ENCODE measurements at places on chromosomes 6 and 20.
A peak's percentile ranks its signal among the peaks of the same experiment; 100 is the strongest.

DNA sequence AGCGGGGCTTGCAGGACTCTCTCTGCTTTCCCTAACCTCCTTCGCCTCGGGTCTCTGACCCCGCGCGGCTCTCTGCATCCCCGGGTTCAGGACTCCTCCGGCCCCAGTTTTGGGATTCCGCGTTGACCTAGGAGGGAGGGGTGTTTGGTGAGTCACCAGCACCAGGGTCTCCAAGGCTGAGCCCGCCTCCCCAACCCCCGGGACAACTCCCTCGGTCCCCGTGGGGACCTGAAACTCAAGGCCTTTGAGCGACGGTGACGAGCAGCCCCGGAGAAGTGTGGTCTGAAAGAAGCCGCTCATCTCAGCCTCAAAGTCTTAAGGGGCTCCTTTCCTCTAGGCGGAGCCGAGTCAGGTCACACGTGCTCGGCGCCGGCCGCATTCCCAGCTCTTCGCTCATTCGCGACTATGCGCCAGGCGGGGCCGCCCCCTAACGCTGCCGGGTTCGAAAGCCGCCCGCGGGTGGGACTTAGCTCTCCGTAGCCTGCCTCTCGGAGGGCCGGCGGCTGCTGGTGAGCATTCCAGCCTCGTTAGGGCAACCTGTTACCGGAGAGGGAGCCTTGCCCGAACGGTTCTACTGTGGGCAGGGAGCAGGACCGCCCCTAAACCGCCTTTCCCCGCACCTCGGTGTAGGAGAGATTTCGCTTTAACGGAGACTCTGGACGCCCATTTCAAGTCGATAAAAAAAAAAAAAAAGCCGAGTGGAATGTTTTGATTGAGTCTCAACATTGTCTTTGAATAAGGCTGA lies 3.0 kb upstream of the PRDM13 start:
- DNase-seq: peak; percentile 46

DNA sequence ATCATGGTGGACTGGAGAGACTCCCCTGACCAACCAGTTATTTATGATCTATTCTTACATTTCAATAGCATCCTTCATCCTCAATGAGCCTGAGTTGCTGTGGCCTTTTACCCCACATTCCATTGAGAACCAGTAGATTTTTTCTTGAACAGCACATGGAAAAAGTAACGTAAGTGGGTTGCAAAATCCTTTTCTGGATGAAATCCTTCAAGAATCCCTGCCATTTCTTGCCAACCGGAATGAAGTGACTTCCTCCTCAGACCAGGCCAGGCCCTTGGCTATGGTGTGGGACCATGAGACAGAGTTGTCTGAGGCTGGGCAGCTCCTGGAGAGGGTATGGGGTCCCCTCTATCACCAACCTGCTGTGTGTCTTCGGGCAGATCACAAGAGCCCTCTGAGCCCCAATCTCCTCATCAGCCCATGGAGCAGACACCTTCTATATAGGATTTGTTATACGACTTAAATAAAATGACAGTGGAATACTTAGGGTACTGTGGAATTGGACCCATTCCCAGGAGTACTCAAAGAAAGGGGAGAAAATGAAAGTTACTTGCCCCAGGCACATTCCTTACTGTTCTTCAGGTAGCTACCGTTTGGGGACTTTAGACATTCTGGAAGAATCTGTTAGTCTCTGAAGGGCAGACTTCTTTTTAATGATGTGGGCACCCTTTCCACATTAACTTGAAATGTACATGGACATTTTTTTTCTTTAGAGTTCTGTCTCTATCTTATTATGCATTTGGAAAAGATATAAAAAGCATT lies 10.9 kb downstream of the EYA2 start:
- no peak for DNase-seq

DNA sequence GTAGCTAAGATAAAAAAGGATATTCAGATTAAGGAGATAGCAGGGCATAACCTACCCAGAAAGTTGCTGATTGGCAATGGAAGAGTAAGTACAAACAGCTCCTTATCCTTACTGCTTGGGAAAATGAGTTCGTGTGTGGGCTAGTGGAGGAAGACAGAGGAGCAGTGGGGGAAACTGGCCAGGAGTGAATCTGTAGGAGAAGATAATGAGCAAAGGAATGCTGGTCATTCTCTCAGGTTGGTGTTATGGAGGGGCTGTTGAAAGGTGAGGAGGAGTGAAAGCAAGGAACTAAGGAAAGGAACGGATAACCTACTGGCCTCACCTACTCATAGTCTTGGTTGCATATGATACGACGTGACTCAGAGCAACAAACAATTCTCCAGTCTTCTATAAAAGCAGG lies 7.3 kb upstream of the GJB7 start:
- no peak for DNase-seq

GRCh38 chr6:63418741-63419140 lies 99.0 kb upstream of the LGSN start:
- DNase-seq: no peak

- no peak for DNase-seq
Measured at GRCh38 chr6:142381845-142382378, 80.1 kb downstream of the ADGRG6 start.

- no peak for DNase-seq
Measured at GRCh38 chr20:46946796-46947195, 52.2 kb downstream of the EYA2 start.

GRCh38 chr6:46072866-46073265 lies 56.9 kb upstream of the ENPP4 start:
- DNase-seq: no peak

DNA sequence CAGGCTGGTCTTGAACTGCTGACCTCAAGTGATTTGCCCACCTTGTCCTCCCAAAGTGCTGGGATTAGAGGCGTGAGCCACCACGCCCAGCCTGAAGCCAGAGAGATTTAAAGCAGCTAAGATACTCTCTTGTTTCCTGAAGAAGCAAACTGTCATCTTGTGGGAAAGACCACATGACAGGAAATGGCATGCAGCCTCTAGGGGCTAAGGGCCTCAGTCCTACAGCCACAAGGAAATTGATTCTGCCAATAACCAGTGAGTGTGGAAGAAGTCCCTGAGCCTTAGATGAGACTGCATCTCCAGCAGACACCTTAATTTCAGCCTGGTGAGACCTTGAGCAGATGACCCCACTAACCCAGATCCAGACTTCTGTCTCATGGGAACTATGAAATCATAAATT lies 40.9 kb downstream of the KIZ start:
- no peak for DNase-seq

GRCh38 chr20:22962567-22963439 lies 72.3 kb upstream of the SSTR4 start:
- DNase-seq: no peak

- DNase-seq: no peak
Measured at GRCh38 chr6:169029861-169030260, 223.8 kb downstream of the THBS2 start.

GRCh38 chr20:62644802-62645496 lies 2.6 kb downstream of the SLCO4A1 start:
- no peak for DNase-seq

GRCh38 chr20:5908981-5909380 lies 41.4 kb downstream of the TRMT6 start:
- DNase-seq: no peak

DNA sequence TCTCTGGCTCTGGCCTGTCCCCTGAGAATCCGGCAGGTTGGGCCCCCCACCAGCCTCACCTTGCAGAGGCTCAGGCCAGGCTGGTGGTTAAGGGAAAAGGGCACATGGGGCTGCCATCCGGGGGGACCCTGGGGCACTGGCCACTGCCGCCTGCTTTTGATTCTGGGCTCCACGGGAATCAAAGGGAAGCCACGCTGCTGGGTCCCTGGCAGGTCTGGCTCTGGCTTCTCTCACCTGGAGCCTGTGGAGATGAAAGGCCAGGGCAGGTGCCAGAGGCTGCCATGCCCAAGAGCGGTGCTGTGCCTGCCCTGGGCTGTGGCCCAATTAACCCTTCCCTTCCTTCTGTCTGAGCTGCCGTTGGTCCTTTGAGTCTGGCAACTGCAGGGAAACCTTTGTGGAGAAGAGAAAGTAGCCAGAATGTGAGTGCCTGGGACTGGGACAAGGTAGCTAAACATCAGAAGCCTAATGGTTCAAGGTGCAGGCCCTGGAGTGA lies 9.4 kb upstream of the CDH22 start:
- DNase-seq: no peak

GRCh38 chr20:49505518-49505917 lies 23.1 kb upstream of the KCNB1 start:
- no peak for DNase-seq

GRCh38 chr6:106225581-106225980 lies 100.0 kb downstream of the ATG5 start:
- peak; percentile 5 for DNase-seq

GRCh38 chr6:28090917-28091586 lies 10.7 kb downstream of the ZNF165 start:
- DNase-seq: no peak

DNA sequence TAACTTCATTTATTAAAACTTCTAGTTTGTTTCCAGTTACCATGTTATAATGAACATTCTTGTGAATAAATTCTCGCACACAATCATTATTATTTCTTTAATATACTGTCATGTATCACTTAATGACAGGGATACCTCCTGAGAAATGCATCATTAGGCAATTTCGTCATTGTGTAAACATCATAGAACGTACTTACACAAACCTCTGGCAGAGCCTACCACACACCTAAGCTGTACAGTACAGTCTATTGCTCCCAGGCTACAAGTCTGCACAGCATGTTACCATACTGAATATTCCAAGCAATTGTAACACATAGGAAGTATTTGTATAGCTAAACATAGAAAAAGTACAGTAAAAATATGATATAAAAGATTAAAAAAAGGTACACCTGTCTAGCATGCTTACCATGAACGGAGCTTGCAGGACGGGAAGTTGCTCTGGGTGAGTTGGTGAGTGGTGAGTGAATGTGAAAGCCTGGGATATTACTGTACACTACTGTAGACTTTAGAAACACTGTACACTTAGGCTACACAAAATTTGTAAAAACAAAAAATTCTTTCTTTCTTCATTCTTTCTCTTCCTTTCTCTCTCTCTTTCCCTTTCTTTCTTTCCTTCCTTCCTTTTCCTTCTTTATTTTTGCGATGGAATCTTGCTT lies 268.2 kb upstream of the SOX4 start:
- DNase-seq: no peak

DNA sequence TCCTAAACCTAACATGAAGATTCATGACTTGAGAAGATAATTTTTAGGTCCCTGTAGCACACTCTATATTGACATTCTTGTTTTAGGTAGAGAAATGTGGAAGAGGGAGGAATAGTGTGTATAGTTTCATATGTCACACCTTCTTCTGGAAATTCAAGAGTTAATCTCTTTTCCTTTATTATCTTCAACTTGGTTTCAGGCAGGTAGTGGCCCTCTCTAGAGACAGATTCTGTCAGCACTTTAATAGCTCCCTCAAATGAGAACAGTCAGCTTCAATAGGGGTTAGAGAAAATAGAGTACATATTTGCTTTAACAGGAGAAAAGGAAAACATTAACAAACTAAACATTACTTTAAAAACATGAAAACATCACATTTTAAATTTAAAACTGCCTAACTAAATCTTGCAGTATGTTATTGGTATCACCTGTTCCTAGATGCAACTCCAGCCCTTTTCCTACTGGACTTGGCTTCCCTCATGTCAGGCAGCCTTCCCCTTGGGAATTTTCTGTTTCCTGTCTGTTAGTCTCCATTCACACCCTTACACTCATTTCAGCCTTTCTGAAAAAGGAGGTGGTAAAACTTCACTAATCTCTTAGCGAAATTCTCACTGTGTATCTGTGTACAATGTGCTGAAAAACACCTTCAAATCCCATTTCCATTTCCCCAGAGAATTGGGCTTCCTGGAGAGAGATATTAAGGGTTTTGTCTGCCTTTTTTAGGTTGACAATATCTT lies 192.3 kb upstream of the RNF217 start:
- DNase-seq: no peak

DNA sequence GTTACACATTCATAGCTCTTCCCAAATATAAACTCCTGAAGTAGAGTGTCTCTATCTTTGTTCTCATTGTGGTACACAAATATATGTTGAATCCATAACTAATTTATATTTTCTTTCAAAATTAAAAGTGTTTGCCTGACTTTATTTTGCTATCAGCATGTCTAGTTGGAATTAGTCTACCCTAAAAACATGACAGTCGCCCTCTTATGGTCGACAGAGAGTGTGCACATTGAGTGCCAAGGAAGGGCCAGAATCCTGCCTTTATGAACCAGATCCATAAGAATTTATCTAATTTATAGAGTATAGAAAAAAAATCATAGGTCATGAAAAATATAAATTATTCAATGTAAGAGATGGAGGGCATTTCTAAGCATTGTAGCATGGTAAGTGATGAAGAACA lies 12.3 kb upstream of the DEFB112 start:
- DNase-seq: no peak

GRCh38 chr6:34457382-34457741 lies 8.5 kb upstream of the PACSIN1 start:
- no peak for DNase-seq

DNA sequence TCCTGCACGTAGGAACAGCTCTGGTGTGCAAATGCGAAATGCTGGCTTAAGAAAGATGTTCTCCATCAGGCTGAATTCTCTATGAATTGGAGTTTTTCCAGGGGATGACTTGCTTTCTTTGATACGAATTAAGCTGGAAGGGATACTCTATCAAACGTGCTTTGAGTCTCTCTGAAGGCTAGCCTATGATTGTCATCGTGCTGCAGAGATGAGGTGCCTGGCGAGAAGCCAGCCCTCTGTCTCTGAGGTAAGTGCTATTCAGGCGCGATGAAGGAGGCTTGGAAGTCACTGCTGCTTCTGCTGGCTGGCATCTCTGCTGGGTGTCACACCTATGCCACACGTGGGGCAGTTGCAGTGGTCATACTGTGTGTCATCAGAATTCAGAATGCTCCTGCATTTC lies 223.7 kb downstream of the TAF4 start:
- no peak for DNase-seq

- DNase-seq: no peak
Measured at GRCh38 chr6:3231247-3232016, 4.0 kb upstream of the TUBB2B start.

GRCh38 chr6:105301756-105302616 lies 100.9 kb downstream of the PREP start:
- no peak for DNase-seq

DNA sequence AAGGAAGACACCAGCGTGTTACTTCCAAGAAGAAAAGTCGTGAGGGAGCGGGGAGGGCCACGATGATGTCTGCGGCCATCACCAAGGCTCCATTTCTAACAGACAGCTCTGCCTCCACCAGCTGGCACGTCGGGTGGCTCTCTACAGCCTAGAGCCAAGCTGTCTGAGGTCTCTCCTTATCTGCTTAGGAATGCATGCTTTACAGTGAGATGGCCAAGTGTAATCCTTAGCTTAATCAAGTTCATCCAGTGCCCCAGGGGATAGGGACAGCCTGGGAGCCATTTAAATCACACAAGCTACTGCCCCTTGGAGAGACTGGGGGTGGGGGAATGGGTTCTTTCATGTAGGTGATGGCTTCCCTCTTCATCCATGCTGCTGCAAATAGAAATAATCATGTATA lies 213.8 kb upstream of the CST7 start:
- no peak for DNase-seq
